Cerebellar nuclear complex (tissue), 1 donor: ENCODE measurements at places on chromosomes 1 and 21.

- no peak for DNase-seq
Observed at GRCh38 chr1:94050254-94050653, 70.7 kb downstream of the ABCA4 start.

- no peak for DNase-seq
Observed at GRCh38 chr21:9760398-9761074, 760.8 kb upstream of the TPTE start.

- DNase-seq: no peak
Observed at GRCh38 chr1:37561133-37562132, 4.7 kb downstream of the DNALI1 start.

- DNase-seq: no peak
Observed at GRCh38 chr1:2570332-2570731, 14.2 kb downstream of the TNFRSF14 start.

DNA sequence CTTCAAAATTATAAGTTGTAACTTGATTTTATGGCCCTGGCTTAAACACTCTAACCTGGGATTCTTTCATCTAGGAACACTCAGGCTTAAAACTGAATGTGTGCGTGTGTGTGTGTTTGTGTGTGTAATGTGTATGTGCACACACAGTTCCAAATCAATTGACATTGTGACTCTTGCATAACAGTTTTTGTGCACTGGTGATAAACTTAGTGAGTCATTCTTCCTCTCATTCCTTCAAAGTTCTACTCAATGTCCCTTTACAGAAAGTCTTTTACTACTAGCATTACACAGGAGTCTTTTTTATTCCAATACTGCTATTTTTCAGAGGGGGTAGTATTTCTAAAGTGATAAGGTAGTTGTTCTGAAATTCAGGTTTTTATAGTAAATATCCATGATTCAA is 943.6 kb downstream of the KCNT2 start:
- DNase-seq: no peak

- DNase-seq: no peak
Observed at GRCh38 chr1:177010211-177010825, 154.2 kb downstream of the ASTN1 start.

DNA sequence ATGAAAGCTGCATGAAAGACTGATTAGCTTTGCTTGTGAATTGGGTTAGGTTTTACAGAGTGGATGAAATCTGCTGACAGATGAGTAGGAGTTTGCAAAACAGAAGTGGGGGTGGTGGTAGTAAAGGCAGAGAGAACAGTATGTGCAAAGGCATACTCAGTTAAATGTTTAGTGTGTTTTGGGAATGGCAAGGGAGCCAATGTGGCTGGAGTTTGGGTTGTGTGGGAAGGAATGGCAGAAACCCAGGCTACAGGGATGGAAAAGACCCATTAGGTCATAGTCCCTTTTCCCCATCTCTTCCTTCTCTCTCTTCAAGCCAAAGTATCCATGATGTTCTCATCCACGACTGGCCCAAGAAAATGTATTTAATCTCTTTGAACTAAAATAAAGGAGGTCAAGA is 362.2 kb upstream of the LYPLAL1 start:
- DNase-seq: no peak

DNA sequence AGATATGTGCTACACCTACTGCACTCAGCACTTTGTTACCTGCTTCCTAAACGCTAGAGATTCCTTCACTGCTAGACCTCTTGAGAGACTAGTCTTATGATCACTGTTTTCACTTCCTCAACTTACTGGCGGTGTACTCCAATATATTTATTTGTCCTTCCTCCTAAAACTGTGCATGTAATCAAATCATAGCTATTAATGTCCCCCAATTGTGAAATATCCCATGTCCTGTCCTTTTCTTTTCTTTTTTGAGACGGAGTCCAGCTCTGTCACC is 3.4 kb downstream of the SOAT1 start:
- DNase-seq: no peak

- no peak for DNase-seq
Observed at GRCh38 chr1:182281541-182281940, 110.0 kb downstream of the GLUL start.

DNA sequence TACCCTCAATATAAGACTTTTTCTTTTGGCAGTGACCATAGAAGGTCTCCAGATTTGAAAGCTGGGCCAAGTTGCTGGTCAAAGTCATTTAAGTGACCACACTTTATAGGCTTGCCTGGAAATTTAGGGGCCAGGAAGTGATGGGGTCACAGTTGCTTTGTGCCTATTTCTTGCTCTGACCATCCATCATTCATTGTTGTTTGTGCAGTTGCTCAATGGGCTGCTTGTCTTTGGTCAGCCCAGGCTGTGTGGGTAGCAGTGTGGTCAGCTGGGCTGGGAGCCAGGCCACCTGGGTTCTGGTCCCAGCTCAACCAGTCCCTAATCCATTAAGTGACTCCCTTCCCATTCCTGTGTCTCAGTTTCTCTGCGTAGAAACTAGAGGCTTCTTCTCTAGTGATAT is 2.1 kb upstream of the OTUD7B start:
- DNase-seq: no peak

DNA sequence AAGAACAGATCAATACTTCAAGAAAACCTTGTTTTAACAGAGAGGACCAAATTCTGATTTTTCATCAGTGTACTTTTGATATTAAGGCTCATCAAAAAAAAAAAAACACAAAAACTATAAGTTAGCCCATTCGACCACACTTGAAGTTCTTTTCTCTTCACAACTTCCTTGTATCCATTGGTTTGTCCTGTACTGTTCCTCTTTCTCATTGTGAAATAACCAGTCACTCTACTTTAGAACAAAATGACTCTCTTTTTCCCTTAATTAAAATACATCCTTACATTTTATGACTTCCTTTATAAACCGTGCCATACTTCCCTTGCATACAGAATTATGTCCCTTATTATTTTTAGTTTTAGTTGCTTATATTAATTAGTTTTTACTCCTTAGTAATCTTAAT is 8.4 kb downstream of the QSOX1 start:
- DNase-seq: no peak

DNA sequence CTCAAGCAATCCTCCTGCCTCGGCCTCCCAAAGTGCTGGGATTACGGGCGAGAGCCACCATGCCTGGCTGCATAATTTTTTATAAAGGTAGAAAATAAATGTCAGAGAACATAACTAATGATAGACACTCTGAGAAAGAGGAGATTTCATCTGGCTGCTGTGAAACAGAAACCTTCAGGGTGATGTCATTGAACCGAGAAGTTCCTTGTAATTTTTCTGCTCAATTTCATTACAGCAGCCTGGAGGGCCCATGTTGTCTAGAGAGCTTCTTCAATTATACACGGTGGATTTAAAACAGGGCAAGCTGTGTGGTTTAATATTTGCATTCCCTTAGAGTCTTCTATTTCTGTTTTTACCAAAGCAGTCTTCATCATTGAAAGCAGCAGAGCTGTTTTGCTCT is 64.3 kb upstream of the MORC3 start:
- DNase-seq: no peak

DNA sequence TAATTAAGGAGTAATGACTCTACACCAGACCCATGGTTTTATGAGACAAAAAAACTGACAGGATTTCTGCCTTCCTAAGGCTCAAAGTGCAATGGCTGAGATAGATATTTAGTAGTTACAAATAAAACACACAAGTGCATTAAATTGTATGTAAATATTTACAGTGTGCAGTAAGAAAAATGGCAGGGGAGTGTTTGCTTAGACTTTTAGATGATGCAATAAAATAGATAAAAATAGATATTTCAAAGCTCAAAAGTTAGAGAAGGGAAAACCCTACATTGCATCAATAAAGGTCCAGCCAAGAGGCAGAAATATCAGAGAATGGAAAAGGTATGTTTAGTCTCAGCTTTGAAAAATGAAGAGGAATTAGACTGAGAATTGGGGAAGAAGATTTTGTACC is 226.3 kb upstream of the FGGY start:
- DNase-seq: no peak

DNA sequence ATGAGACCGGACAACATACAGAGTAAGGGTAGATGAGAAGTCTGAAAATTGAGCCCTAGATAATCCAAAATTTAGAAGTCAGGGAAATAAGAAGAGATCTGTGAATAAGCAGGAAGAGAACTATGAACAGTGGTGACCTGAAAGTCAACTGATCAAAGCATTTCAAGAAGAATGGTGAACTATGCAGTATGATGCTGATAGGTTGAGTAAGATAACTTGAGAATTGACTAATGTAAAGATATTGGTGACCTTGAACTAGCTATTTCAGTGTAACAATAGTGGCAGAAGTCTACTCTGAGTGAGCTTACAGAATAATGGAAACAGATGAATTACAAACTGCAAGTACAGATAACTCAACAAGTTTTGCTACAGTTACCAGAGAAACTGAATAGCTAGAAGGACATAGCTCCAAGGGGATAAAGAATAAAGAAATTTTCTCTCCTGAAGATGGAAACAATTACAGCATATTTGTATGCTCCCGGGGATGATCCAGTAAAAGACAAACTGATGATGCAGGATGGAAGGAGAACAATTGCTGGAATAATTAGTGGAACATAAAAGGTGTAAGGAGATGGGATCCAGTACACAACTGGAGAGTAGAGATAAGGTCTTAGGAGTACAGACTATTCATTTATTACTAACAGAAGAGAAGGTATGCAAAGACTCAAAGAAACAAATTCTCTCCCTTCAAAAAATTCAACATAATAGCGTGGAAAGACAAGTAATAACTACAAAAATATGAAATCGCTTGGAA is 10.9 kb downstream of the NRDC start:
- DNase-seq: no peak

- no peak for DNase-seq
Observed at GRCh38 chr1:14519976-14520375, 78.5 kb upstream of the KAZN start.

DNA sequence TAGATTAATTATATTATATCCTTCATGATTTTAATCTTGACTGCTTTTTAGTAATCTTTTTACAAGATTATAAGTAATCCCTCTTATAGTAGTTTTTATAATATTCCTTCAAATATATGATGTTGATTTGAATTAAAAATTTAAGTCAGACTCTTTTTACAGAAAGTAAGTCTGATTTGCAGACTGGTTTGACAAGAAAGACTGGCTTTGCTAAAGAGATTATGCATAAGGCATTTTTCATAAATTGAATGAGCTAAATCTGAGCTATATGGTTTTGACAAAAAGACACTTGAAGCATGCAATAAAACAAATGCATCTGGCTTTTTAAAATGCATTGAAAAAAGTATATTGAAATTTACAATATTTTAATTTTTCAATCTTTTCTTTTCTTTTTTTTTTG is 26.3 kb upstream of the CAMK1G start:
- DNase-seq: no peak
